ENCODE measurements at places on chromosomes 4 and X. TPM values are rescaled to one million over a fixed set of nuclear protein-coding genes. Genes with fewer than 3 reads are reported as not detected.

Gene OPRPN
- not detected for total RNA-seq

Gene RGN
- not detected for total RNA-seq

Gene ABCE1
- 62.1 TPM for total RNA-seq

Gene MAGEH1
- total RNA-seq: 18.7 TPM

Gene LIMCH1
- not detected for total RNA-seq

Gene PARM1
- total RNA-seq: not detected

Gene GYPA
- total RNA-seq: not detected

Gene DCAF12L1
- total RNA-seq: not detected

Gene FAM47C
- not detected for total RNA-seq

Gene GYPB
- not detected for total RNA-seq

Gene UGT2B17
- not detected for total RNA-seq

Gene TNIP3
- total RNA-seq: 0.75 TPM

Gene ARSJ
- not detected for total RNA-seq

Gene RBM10
- total RNA-seq: 59.0 TPM

Gene PRRG1
- not detected for total RNA-seq

Gene PGAM4
- not detected for total RNA-seq
